ENCODE measurements at places on chromosomes 12 and 14.

- DNase-seq, result no peak
These were observed 787 bp downstream of the ACAD10 start for GRCh38 chr12:111686574-111687105.

DNA sequence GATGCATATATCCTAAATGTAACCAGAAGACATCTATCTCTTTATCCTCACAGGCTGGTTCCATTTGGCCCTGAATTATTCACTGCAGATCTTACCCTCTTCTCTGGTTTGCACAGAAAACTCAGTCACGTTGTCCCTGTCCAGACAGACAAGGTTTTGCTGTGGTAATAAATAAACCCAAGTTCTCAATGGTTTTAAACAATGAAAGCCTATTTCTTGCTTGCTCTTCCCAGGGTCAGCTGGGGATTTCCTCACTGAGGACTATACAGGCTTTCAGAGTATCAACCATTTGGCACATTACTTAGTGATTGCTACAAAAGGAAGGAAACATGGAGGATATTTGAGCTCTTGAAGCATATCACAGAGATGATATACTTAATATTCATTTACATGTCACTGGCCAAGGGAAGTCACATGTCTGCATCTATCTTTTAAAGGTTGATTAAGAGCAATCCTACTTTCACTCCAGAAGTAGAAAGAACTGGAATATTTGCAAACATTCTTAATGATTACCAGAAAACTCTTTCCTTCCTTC is 24.4 kb upstream of the E2F7 start:
- no peak for DNase-seq

- DNase-seq, result no peak
These were observed 25.9 kb downstream of the TCHP start for GRCh38 chr12:109926016-109926415.

DNA sequence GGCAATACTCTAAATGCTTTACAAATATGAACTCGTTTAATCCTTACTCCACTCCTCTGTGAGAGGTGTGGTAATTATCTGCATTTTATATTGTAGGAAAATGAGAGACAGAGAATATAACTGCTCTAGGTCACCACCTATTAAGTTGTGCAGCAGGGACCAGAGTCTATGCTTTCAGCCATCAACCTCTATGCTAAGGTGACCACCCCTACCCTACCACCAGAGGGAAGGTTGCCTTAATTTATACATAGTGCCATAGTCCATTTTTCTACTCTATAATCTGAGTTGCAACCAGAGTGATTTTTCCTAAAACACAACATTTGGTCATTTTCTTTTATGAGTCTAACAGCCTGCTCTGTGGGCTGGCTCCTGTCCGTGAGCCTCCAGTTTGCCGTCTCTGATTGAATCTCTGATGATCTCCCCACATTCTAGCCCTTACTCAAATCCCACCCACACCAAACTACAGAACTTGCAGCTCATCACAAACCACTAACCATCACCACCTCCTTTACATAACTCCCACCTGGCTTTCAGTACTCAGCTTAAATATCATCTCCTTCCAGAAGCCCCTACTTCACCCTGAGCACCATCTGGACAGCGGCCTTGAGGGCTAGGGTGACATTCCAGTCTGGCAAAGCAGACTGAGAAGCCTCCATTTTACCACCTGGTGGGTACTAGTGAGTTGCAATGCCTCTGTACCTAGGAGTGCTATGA is 126.6 kb downstream of the PPM1H start:
- DNase-seq, result no peak

DNA sequence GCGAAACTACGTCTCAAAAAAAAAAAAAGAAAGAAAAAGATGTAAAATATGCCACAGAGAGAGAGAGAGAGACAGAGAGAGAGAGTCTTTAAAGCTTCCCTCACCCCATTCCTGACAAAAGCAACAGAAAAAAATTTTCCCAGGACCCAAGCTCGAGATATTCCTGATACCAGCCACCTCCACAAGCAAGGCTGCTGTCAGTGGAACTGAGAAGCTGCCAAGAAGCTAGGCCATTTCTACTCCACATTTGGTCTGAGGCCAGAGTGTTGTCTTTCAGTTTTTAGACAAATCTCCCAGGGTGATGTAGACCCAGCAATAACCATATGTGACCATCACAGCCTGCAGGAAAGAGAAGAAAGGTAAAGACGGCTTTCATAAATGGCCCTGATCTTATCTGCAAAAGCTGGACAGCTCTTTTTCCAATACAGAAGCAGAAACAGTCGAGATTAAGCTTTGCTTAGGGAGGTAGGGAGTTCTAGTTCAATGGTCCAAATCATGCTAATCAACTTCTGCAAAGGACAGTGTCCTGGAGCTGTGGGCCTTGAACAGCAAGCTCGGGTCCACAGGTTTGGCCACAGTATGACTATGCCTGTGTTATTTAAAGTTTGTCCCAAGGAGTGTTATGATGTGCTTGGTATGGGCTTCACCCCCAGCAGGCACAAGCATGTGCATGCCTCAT is 130.3 kb upstream of the NUDT4 start:
- no peak for DNase-seq

DNA sequence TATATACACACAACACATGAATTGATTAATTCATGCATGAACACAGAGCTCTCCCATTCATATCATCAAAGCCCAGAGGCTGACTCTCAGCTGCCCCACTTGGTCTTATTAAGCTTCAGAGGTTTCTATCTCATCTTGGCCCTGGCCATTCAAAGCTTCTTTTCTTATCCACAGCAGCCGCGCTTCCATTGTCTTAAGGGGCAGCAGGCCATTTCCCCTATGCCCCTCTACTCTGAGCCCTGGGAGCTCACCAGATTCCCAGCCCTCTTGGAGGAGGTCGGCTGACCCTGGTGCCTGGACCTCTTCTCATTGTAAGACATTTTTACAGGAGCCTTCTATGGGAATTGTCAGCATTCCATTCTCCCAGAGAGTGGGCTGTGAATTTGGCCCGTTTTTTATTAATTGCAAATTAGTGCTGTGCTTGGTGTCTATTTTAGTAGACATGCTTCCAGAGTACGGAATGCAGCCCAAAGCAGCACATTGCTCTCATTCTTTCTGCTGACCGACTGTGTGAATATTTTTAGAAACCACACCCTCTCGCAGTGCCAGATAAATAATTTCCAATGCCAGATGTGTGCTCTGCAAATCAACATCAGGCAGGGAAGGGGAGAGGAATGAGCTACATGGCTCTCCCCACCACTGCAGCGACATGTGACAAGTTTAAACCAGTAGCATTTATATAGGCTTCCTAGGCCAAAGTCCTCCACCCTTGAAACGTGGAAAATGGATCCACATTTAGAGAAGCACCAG is 58.5 kb downstream of the NUAK1 start:
- DNase-seq, result peak; percentile 59

DNA sequence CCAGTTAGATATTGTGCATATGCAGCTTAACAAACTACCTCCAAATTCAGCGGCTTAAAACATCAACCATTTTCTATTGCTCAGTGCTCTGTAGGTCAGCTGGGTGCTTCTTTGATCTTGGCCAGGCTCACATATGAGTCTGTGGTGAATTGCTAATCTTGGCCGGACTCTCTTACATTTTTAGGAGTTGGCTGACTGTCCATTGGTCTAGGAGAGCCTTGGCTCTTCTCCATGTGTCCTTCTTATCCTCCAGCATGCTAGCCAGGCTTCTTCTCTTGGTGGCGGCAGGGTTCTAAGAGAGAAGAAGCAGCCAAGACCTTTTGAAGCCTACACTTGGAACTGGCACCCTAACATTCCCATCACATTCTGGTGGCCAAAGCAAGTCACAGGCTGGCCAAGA is 174.3 kb upstream of the PWP1 start:
- no peak for DNase-seq

- DNase-seq, result no peak
These were observed 29.2 kb upstream of the FOS start for GRCh38 chr14:75249251-75249957.

GRCh38 chr12:123058980-123059379 is 78.5 kb downstream of the ARL6IP4 start:
- peak; percentile 26 for DNase-seq

DNA sequence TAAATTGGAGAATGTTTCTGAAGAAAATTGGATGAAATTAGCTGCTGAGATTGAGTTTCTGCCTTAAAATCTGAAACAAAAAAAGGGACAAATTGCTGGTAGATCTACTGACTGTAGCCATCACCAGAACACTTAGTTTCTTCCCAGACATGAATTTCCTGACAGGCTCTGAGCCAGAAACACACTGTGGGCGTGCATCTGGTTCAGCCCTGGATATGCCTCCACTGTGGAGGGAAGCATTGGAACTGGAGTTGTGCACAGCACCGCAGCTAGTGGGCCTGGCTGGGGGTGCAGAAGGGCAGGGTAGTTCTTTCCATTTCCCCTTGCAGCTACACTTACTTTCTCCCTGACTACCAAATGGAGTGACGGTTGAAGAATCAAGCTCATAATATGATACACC is 31.2 kb downstream of the CREBL2 start:
- no peak for DNase-seq
